Activated CD8-positive, alpha-beta memory T cell treated with anti-CD3 and anti-CD28 coated beads, Interleukin-2, amount 10 ng/mL, durations not matched to agents 7 days and 5 days (primary cell): ENCODE measurements at places on chromosomes 7 and 10.

GRCh38 chr7:112788778-112789343, 1.3 kb downstream of the TMEM168 start:
- no peaks in the 10 kb centered on the region for H3K27me3 ChIP-seq
- H3K4me3 ChIP-seq, result peak overlapping the region; percentile 93
- no peak for DNase-seq
- H3K27ac ChIP-seq, result peak overlapping the region; percentile 10

GRCh38 chr10:56927701-56928100, 566.6 kb upstream of the ZWINT start:
- H3K4me1 ChIP-seq, result no peaks in the 10 kb centered on the region
- no peak overlapping the region for H3K27ac ChIP-seq
- no peaks in the 10 kb centered on the region for H3K36me3 ChIP-seq
- H3K27me3 ChIP-seq, result no peaks in the 10 kb centered on the region

- no peak overlapping the region for H3K4me3 ChIP-seq
- H3K27me3 ChIP-seq, result no peaks in the 10 kb centered on the region
- DNase-seq, result no peak
- H3K36me3 ChIP-seq, result no peaks in the 10 kb centered on the region
Observed at GRCh38 chr10:84659497-84660439, 331.4 kb downstream of the CCSER2 start.

DNA sequence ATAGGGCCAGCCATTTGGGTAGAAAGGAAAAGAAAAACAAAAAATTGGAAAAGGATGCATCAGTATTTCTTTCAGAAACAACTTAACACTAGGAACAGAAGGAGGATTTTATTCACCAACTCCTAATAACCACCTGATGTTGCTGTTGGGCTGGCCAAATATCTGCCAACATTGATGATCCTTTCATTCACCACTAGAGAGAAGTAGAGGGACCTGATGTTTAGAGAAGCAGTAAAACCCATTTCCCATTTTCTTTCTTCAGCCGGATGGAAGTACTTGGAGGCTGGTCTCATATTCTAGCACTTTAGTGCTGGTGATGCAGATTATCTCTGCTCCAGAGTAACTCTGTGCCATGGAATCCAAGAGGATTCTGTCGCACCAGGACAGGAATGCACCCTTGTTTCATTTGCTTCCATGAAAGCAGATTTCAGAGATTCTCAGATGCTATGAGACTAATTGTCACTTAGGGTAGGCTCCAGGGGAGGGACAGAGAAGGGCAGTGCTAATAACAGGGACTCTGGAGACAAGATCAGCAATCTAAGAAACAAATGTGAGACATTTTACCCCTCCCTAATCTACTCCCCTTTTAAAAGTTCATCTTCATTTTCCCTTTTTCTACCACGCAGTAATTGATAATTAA, 3.1 kb downstream of the KLLN start:
- H3K36me3 ChIP-seq, result peaks cover 11% of the 10 kb centered on the region
- DNase-seq, result peak; percentile 49
- H3K4me1 ChIP-seq, result peaks cover 20% of the 10 kb centered on the region
- H3K27ac ChIP-seq, result no peak overlapping the region
- no peaks in the 10 kb centered on the region for H3K27me3 ChIP-seq
- H3K4me3 ChIP-seq, result no peak overlapping the region

DNA sequence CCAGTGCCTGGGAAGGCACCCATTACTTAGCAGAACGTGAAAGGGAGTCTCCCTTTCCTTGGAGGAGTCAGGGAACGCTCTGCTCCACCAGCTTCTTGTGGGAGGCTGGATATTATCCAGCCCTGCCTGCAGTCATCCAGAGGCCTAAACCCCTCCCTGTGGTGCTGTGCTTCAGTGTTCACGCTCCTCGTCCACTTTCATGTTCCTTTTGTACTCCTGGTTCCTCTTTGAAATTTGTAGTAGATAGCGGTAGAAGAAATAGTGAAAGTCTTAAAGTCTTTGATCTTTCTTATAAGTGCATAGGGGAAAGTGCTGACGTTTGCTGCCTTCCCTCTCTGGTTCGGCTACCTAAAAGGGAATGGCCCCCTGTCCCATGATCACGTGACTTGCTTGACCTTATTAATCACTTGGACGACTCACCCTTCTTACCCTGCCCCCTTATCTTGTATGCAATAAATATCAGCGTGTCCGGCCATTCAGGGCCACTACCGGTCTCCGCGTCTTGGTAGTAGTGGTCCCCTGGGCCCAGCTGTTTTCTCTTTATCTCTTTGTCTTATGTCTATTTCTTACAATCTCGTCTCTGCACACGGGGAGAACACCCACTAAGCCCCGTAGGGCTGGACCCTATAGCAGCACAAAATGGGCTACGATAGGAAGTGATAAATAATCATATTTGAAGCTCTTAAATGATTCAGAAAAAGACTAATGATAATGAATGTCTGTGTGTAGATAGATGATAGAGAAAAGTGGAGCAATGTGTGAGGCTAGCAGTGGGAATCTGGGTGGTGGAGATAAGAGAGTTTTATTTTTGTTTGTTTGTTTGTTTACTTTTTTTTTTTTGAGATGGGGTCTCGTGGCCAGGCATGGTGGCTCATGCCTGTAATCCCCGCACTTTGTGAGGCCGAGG, 5.8 kb upstream of the ESYT2 start:
- H3K27me3 ChIP-seq, result peaks cover 5% of the 10 kb centered on the region
- DNase-seq, result no peak
- H3K4me1 ChIP-seq, result peaks cover 7% of the 10 kb centered on the region
- no peak overlapping the region for H3K4me3 ChIP-seq
- no peak overlapping the region for H3K27ac ChIP-seq

DNA sequence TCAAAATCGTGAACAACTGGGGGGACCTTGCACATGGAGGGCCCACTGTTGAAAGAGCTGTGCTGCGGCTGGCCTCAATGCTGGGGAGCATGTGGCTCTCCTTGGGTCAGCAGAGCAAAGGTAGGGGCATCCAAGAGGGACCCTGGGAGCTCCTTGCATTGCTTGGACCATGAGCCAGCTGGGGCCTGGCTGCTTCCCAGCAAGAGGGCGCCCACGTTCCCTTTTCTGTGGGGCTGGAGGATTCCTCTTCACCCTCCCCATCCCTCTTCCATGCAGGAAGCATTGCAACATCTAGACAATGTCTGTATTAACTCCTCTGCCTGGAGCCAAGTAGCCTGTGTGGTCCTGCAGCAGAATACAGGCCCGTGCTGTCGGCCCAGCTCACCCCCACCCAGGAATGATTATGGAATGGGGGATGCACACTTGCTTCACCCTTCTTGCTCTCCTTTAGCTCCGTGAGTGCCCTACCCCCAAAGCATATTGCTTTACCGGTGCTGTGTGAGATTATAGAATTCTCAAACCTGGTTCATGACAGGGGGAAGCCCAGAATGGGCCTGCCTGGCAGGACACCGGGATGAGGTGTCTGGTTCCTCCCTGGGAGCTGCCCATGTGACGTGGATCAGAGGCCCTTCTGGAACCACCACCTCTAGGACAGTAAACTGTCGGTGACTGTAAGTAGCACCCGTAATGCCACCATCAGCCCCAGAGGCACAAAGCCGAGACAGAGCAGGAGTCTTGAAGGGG, 61.9 kb downstream of the SYPL1 start:
- H3K27me3 ChIP-seq, result peaks cover 23% of the 10 kb centered on the region
- no peaks in the 10 kb centered on the region for H3K36me3 ChIP-seq
- DNase-seq, result no peak
- H3K4me1 ChIP-seq, result no peaks in the 10 kb centered on the region
- no peak overlapping the region for H3K27ac ChIP-seq
- no peak overlapping the region for H3K4me3 ChIP-seq

DNA sequence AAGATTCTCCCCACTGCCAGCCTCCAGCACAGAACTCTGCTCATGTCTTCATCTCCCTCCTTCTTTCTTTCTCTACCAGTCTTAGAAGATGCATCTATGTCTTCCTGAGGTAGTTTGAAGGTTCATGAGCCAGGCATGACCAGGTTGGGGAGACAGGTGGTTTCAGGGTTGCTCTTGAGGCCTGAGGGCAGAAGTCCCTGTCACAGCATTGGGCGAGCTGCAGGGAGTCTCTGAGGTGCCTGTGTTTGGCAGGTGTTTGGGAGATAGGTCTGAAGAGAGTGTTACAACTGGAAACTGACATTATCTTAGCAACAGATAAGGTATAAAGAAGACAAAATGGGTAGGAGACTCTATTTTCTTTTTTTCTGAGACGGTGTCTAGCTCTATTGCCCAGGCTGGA, 18.7 kb downstream of the PRSS2 start:
- H3K4me1 ChIP-seq, result peaks cover 38% of the 10 kb centered on the region
- H3K27ac ChIP-seq, result peak overlapping the region; percentile 97
- H3K36me3 ChIP-seq, result peaks cover 65% of the 10 kb centered on the region
- H3K4me3 ChIP-seq, result peak overlapping the region; percentile 99

DNA sequence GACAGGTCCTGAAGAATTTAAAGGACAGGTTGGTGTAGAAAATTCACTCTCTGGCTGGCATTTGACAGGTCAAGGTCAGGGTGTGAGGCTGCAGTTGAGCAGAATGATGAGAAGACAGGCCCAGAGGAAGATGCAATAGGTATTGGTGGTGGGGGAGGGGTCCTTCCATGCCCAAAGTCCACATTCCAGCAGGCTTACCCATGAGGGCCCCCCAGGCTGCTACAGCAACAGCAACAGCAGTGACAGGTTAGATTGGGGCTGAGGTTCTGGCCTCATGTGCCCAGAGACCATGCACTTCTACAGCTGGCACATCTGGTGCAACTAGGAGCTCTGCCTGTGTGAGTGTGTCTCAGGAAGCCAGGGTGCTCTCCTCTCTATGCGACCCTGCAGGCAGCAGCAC, 223.5 kb upstream of the GHITM start:
- no peak for DNase-seq
- no peaks in the 10 kb centered on the region for H3K4me1 ChIP-seq
- no peak overlapping the region for H3K4me3 ChIP-seq

- peaks cover 14% of the 10 kb centered on the region for H3K36me3 ChIP-seq
- no peak overlapping the region for H3K4me3 ChIP-seq
- H3K27me3 ChIP-seq, result no peaks in the 10 kb centered on the region
- no peak for DNase-seq
Observed at GRCh38 chr10:6119962-6120361, 31.1 kb downstream of the RBM17 start.

DNA sequence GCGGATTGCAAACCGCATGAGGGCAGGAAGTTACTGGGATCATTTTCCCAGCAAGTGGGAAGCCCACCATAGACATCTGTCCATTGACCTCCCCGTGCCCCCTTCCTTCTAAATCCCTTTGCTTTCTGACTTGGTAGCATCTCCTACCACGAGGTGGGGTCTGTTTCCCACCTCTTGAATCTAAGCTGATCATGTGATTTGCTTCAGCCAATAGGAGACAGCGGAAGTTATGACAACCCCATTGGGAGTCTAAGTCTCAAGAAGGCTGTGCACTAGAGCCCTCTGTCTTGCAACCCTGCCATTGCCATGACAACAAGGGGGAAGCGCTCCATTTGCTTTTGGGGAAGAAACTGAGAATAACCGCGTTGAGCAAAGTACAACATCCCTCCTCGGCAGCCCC, 39.2 kb upstream of the CARD11 start:
- H3K4me3 ChIP-seq, result no peak overlapping the region
- peaks cover 5% of the 10 kb centered on the region for H3K36me3 ChIP-seq
- DNase-seq, result no peak
- no peak overlapping the region for H3K27ac ChIP-seq
- no peaks in the 10 kb centered on the region for H3K27me3 ChIP-seq

DNA sequence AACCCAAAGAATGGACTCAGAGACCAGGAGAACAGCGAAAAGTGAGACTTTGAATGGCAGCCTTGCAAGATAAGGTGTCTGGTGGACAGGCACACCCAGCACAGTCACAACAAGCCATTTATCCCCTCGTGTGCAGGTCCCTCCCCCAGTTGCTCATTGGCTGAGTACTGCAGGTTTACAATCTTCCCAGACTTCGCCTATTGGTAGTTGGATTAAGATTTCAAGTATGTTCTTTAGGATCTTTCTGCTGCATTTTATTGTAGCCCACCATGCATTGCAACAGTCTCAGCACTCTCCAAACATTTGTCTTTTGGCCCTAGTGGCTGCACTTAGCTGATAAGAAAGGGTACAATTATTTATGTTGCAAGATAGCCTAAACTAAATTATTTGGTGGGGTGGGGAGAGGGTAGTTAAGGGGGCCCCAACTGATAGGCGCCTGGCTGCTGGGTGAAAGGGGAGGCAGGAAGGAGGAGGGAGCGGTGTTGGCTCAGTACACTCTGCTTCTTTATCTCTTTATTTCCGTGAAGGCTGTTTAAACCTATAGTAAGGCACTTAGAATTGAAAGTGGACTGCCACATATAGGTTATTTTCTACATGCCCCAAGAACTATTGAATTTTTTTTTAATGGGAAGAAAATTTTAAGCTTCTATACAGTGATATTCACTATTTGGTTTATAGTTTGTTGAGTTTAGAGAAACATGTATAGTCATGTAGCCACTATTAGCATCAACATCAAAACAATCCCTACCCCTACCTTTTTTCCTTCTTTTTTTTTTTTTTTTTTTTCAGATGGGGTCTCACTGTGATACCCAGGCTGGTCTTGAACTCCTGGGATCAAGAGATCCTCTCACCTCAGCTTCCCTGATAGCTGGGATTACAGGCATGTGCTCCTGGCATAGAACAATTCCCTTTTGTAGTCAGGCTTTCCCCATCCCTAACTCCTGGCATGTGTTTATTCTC, 54.2 kb downstream of the GUSB start:
- peaks cover 2% of the 10 kb centered on the region for H3K36me3 ChIP-seq
- H3K4me1 ChIP-seq, result no peaks in the 10 kb centered on the region
- no peak overlapping the region for H3K27ac ChIP-seq

DNA sequence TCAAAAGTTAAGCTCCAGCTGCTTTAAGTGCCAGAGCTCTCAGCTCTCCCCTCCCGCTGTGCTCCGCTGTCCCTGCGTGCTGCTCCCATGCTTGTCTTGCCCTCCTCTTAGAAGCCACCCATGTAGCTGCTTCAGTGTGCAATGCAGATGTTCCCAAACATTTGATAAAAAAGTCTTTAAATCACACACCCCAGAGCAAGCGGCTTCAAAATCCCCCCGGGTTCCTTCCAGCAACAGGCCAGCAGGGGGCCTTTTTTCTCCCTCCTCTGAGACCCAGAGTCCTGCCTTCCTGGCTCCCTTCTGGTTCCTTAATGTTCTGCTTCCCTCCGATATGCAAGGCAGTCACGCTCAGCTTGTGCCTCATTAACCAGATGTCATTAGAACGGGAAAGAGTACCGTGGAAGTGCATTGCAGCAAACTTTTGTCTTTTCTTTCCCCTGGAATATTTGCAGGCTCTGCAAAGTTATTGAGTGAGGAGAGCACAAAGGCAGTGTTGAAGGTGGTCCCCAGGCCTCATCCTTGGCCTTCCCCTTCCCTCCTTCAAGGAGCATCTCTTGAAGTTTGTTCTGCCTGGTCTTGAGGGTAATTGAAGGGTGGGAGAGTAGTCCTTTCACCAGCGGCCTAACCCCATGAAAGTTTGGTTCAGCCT, 25.5 kb downstream of the LDB3 start:
- H3K36me3 ChIP-seq, result no peaks in the 10 kb centered on the region
- H3K4me1 ChIP-seq, result peaks cover 2% of the 10 kb centered on the region
- DNase-seq, result peak; percentile 56
- H3K4me3 ChIP-seq, result no peak overlapping the region
- no peak overlapping the region for H3K27ac ChIP-seq

GRCh38 chr10:132021046-132021445, 39.3 kb upstream of the BNIP3 start:
- H3K4me1 ChIP-seq, result peaks cover 8% of the 10 kb centered on the region
- no peak overlapping the region for H3K27ac ChIP-seq
- no peaks in the 10 kb centered on the region for H3K36me3 ChIP-seq
- H3K4me3 ChIP-seq, result no peak overlapping the region
